ENCODE measurements at places on chromosomes 6 and 20. TPM values are rescaled to one million over a fixed set of nuclear protein-coding genes. Genes with fewer than 3 reads are reported as not detected.

- no peak for DNase-seq
Measured at GRCh38 chr20:32263398-32263954, 14.0 kb upstream of the KIF3B start.

GRCh38 chr6:106560996-106561685, 68.2 kb downstream of the RTN4IP1 start:
- DNase-seq: no peak

GRCh38 chr6:71245265-71246049, 43.2 kb upstream of the OGFRL1 start:
- no peak for DNase-seq

GRCh38 chr20:36199345-36200257, 36.7 kb upstream of the AAR2 start:
- DNase-seq: peak; percentile 74

CFAP206 gene
- 0.13 TPM for polyA plus RNA-seq

- no peak for DNase-seq
Measured at GRCh38 chr6:159450815-159451465, 242.1 kb downstream of the SOD2 start.

GRCh38 chr6:49328051-49328744, 134.9 kb downstream of the MMUT start:
- no peak for DNase-seq

DNA sequence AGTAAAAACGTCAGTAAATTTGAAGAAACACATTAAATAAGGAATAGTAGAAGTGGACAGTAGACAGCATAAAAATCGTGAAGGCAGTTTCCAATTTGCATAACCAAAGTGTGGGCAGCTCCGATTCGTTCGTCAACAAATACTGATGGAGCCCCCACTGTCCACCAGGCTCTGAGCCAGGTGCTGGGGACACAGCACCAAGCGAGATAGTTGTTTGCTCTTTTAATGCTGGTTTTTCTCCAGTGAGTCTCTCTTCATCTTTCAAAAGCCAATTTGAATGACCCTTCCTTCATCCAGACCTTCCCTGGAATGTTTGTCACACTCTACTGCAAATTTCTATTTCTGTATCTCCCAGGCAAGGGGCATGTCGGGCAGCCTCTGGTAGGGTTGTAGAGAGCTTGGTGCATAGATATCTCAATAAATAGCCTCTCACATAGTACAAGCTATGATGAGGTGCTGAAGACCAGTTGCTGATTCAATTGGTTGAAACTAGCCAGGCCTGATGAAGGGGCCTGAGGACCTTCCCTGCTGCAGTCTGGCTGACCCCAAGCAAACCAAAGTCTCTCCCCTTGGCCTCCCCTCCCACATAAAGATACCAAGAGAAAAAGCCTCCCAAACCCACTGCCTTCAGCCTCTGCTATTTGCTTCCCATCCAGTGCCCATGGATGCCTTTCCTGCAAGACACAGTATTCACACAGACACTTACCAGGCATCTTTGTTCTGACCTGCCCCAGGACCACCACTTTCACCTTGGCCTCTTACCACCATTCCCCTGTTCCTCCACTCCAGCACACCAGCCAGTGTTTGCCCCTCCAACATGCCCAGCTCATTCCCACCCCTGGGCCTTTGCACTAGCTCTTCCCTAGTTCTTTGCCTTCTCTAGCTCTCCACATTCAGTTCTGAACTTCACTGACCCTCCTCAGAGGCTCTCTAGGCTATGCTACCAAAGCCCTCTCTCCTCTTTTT, 125.2 kb downstream of the CEBPB start:
- DNase-seq: no peak

DNA sequence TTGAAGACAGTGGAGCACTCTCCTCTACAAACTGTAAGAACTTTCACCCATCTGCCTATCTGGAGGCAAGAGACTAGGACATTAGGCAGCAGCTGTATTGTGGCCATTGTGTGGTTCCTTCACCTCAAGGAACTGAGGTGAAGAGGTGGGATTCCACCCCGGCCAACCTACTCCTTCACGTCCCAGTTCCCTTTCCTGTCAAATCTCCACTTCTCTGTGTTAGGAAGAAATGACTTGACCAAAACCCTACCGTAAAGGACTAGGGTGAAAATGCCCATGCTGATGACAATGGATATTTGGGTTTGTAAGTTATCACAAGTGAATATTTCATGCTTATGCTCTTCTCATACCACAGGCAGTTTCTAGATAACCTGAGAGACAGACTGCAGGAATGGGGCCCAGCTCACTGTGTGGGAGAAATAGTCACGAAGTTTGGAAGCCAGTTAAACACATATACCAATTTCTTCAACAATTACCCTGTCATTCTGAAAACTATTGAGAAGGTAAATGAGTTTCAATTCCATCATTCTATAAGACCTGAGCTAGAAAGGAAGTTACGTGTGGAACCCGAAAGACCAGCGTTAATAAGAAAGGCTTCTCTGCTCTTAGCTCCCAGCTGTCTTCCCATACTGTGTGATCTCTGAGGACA, 86.6 kb downstream of the ECT2L start:
- no peak for DNase-seq

GRCh38 chr20:41172296-41173140, 35.2 kb downstream of the PLCG1 start:
- DNase-seq: no peak

DNA sequence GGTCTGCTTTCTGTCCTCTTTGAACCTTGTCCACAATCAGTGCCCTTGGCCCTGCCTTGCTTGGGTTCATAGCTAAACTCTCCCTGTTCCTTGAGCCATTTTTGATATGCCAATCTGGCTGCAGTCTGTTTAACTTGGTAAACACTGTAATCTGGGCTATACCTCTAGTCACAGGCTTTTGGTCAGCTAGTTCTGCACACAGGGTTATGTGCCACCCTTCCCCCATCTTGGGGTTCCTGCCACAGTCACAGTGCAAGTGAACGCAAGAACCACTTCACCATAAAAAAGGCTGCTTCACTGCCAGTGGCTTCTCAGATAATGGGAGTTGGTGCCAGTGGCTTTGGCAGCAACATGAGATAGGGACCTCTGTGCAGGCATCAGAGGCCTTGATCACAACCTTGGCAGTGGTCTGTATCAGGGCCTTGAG, 10.9 kb upstream of the ATRN start:
- DNase-seq: no peak

GRCh38 chr6:105985816-105986632, 100.1 kb upstream of the PRDM1 start:
- no peak for DNase-seq

GRCh38 chr6:16637635-16638034, 123.6 kb downstream of the ATXN1 start:
- no peak for DNase-seq

GRCh38 chr6:170163405-170164170, 127.3 kb downstream of the DLL1 start:
- no peak for DNase-seq

DNA sequence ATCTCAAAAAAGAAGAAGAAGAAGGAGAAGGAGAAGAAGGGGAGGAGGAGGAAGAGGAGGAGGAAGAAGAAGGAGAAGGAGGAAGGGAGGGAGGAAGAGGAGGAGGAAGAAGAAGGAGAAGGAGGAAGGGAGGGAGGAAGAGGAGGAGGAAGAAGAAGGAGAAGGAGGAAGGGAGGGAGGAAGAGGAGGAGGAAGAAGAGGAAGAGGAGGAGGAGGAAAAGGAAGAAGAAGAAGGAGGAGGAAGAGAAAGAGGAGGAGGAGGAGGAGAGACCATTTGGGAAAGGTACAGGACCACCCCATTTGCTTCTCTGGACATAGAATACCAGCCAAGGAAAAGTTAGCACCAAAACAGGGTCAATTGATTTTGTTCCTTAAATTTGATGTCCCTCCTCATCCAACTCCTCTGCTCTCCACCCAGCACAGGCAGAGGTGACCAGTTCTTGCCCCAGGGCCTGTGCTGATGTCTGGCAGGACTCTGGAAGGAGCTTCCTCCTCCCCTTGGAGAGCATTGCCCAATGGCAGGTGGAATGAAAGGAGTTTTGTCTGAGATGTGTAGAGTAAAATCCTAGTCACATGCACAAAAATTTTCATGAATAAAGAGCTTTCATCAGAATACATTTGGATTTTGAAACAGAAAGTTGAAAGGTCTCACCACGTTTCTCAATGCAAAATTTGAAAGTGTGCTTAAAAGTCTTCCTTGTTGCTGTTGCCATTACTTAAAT, 182.9 kb downstream of the LY86 start:
- DNase-seq: no peak

OPN5 gene
- 0.32 TPM for polyA plus RNA-seq

RIPK1 gene
- 10.8 TPM for polyA plus RNA-seq

DNA sequence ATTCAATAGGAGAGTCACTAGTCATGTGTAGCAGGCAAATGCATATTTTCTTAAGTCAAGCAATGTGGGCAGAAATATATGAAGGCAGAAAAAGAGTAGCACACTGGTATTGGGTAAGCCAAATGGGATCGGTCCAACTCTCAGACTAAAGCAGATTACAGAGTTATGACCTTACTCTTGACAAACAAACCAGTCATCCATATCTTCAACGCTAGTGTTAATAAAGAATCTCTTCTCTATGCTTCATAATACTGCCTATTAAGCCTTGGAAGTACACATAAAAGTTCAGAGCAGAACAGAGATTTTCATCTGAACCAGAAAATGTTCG, 320.2 kb upstream of the JARID2 start:
- no peak for DNase-seq

GRCh38 chr6:35634316-35634715, 54.4 kb downstream of the FKBP5 start:
- DNase-seq: peak; percentile 13

DNA sequence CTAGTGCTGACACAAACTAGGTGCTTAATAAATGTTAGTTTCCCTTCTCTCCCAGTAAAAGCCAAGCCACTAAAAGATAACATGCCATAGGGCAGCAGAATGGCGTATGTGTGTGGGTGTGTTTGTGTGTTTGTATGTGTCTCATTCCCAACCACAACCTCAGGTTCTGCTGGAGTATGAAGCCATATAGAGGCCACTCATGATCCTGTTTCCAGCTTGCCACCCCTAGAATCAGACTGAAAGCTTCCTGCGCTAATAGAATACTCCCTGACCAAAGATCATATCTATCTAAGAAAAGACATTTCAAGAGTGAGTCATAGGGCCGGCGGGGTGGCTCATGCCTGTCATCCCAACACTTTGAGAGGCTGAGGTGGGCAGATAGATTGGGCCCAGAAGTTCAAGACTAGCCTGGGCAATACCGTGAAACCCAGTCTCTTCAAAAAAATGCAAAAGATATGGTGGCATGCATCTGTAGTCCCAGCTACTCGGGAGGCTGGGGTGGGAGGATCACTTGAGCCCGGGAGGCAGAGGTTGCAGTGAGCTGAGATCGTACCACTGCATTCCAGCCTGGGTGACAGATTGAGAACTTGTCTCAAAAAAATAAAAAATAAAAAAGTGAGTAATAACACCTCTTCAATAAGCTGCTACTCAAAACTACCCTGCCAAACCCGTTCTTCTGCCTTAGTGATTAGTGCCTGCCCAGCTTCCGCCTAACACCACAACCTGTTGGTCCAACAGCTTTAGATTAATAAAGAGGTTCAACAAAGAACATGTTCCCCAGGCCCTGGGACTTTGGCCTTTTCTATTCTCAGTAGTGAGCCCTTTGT, 11.8 kb upstream of the SNRPC start:
- no peak for DNase-seq

CST1 gene
- polyA plus RNA-seq: not detected

DNA sequence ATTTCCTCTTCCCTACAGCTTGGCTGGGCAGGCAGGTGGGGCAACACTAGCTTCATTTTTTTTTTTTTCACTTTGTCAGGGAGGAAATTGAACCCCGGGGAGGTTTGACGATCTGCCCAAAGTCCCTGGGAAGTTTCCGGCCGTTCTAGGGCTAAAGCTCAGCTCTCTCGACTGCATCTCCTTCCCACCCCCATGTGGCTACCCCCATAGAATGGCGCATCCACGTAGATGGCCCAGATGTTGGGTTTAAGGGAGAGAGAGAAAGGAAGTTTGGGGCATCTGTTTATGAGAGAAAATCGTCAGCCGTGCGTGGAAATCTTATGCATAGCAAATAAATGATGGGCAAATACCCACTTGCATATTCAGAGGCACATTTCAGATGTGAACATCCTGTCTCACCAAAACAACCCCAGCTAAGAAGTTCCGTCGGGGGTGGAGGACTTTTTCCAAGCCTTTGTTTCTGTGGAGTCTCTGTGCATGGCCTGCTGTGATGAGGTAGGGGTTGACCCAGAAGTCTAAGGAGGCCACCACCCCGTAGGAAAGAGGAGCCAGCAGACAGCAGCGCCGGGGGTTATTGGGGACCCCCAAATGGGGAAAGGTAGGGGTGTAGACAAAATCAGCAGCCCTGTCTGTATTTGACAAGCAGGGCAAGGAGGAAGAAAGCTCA, 40.5 kb upstream of the ZNF831 start:
- DNase-seq: no peak

- no peak for DNase-seq
Measured at GRCh38 chr20:15674253-15675060, 898.8 kb downstream of the KIF16B start.

DNA sequence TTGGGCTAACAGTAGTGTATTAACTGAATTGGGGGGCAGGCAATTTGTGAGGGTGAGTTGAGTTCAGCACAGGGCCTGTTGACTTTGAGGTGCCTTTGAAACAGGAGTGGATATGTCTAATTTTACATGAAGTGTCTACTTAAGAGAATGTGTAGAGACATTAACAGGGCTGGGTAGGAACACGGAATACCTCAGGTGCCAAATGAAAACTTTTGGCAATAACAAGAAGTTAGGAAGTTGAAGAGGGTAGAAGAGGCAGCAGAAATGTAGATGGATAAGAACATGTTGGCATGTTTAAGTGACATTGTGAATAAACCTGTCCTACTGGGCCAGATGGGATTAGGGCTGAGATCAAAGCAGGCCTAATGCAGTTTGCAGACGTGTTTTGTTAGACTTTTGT, 117.0 kb downstream of the SLC16A10 start:
- DNase-seq: no peak

OR2B6 gene
- polyA plus RNA-seq: not detected

SNRPB2 gene
- polyA plus RNA-seq: 60.8 TPM

GRCh38 chr6:31402324-31403282, 792 bp upstream of the MICA start:
- no peak for DNase-seq

GRCh38 chr6:102488729-102489128, 1095.2 kb downstream of the GRIK2 start:
- DNase-seq: no peak

GRCh38 chr6:166589786-166590574, 3.5 kb upstream of the RAMACL start:
- DNase-seq: no peak

DNA sequence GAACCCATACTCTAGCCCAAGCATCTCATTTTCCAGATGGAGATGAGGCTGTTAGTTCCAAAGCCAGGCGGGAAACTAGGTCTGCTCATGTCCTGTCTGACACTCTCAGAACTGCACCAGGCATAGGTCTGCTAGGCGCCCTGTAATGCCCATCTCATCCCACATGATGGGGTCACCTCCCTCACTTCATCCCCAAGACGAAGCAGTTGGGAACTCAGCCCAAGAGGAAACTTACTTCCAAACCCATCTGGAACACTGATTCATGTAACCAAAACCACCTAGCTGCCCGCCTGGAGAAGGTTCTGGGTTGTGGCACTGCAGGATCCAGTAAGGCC, 119.4 kb upstream of the PRND start:
- no peak for DNase-seq

GRCh38 chr20:24406750-24407149, 62.7 kb upstream of the SYNDIG1 start:
- no peak for DNase-seq

Data from hindlimb muscle (tissue), 1 donor.